ENCODE measurements at places on chromosomes 7 and 10.
A peak's percentile ranks its signal among the peaks of the same experiment; 100 is the strongest.

GRCh38 chr10:103554488-103555324, 61.2 kb downstream of the NEURL1 start:
- DNase-seq: peak; percentile 51

DNA sequence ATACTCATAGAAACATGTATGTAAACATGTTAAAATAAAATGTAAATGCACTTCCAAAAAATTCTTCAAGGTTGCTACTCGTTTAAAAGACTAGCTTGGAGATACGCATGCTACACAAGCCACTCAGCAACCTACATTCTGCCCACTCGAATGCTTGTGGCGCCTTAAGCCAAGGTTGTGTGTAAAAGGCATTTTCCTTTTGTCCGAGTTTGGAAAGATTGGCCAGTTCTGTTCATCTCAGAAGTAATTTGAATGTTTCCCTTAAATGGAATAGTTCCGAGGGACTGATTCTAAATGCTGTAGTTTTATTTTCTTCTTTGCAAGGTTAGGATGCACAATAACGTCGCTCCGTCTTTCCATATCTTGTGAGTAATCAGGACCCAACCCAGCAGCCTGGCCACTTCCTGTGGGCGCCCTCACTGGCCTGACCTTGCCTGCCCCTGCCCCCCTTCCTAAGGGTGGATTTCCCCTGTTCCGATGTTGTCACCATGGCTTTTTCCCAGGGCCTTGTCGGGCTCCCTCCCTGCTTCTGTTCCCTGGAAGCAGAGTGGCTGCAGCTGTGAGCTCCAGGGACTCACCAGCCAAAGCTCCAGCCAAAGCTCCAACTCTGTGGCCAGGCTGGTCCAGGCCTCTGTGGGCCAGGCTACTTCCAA, 70.6 kb downstream of the PTPRE start:
- DNase-seq: no peak

DNA sequence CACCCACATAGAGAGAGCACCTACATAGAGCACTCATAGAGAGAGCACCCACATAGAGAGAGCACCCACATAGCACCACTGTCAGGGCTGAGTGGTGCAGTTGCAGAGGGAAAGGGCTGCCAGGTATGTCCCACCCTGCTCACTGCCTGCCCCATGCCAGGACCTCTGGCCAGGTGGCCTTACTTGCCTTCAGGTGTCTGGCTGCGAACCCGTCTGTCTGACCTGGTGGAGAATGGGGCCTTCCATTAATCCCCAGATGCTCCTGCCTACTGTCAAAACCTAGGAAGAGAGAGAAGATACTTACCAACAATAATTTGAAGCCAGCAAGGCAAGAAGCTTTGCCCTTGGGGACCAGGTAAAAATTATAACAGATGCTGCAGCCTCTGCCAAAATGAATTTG, 51.1 kb downstream of the INSIG1 start:
- no peak for DNase-seq

DNA sequence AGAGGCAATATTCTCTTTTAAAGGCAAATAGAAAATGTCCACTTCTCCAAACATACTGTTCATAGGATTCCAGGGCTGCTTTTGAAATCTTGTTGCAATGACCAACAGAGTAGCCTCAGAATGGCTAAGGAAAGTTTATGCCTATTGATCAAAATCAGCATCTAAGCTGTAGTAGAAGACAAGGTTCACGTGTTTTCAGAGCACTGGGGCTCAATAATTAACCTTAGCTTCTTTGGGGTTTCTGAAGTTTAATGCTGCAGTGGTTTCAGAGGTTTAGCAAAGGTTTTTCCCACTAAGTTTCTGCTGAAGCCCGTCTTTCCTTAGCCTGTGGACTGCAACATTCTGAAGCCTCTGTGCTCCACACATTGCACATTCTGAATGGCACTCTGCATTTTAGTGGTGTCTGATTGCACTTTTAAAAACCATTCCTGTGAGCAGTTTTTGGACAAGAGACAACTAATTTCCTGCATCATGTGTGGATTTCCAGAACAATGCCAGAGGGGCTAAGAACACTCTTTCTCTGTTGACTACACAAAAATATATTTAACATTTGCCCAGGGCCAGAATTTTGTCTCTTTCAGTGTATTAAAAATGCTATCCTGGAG, 342.5 kb downstream of the PTEN start:
- DNase-seq: no peak

DNA sequence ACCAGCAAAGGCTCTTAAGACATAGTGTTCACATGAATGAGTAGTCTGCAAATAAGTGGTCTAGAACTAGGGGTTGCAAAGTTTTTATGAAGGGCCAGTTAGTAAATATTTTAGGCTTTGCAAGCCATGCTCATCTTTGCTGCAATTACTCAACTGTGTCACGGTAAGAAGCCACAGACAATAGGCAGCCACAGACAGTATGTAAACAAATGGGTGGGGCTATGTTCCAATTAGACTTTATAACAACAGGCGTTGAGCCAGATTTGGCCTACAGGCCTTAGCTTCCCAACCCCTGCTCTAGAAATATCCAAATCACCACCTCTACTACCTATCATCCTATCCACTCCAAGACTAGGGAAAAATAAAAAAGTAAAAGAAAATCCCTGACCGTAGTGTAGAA, 9.2 kb downstream of the IKZF5 start:
- no peak for DNase-seq

DNA sequence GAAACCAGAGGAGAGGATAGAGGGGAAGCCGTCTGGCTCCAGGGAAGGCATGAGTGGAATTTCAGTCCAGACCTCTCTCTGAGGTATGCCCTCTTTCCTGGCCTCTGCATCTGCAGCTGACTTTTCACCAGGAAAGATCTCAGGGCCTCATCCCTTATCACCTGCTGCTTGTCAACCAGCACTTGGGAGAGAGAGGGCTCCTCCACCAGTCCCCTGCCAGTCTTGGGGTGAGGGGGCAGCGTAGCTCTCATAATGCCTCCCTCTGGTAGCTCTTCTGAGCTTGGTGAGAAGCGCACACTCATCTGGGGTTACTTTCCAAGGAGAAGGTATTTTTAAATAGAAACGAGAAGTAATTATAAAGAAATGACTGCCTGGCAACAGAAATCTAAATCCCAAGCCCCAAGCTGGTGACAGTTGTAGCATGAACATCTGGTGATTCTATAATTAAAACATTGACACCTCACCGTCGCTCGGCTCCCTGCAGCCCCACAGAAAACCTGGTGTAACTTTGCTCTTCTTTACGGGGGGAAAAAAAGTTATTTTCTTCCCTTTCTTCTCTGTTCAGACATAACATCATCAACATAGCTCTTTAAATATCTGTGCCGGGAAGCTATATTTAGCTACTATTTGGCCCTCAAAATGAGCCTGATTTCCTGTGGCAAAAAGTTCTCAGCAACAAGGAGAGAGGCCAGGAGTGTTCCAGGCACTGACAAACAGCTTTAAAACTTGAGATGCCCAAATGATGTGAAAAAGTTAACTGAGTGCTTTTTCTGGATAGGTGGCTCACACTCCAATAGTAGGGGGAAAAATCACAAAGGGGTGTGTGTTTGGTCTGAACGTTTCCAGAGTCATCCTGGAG, 26.9 kb downstream of the HIP1 start:
- no peak for DNase-seq

- DNase-seq: no peak
Measured at GRCh38 chr7:150325110-150325611, 1.8 kb upstream of the ACTR3C start.
